CD4-positive, alpha-beta T cell treated with Interferon gamma for 1 hour (primary cell): ENCODE measurements at places on chromosomes 7 and 10.
A peak's percentile ranks its signal among the peaks of the same experiment; 100 is the strongest.

GRCh38 chr7:33666531-33666930, 238.8 kb upstream of the BMPER start:
- no peak for DNase-seq

DNA sequence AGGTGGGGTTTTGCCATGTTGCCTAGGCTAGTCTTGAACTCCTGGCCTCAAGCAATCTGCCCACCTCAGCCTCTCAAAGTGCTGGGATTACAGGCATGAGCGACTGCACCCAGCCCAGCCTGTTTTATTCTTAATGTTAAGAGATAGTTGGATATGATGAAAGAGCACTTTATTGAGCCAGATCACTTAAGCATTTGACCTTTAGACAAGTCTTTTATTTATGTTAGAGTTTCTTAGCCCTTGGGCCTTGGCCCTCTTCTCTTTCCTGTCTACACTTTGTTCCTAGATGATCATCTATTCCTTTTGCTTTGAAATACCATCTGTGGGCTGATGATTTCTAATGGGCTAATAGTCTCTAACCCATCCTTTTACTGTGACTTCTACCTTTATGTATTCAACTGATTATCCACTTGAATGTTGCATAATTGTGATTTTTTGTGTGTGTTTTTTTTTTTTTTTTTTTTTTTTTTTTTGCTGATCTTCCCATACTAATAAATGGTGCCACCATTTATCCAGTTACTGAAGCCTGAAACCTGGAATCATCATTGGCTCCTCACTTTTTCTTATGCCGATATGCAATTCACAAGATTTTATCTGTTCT, 34.8 kb downstream of the BTRC start:
- DNase-seq: no peak

- no peak for DNase-seq
Observed at GRCh38 chr7:14104861-14105260, 115.4 kb upstream of the ETV1 start.

- no peak for DNase-seq
Observed at GRCh38 chr7:2758673-2759616, 70.9 kb downstream of the AMZ1 start.

- DNase-seq: no peak
Observed at GRCh38 chr10:62278441-62278910, 9.8 kb upstream of the RTKN2 start.

- peak; percentile 37 for DNase-seq
Observed at GRCh38 chr7:142796501-142797390, 26.0 kb downstream of the PRSS2 start.

DNA sequence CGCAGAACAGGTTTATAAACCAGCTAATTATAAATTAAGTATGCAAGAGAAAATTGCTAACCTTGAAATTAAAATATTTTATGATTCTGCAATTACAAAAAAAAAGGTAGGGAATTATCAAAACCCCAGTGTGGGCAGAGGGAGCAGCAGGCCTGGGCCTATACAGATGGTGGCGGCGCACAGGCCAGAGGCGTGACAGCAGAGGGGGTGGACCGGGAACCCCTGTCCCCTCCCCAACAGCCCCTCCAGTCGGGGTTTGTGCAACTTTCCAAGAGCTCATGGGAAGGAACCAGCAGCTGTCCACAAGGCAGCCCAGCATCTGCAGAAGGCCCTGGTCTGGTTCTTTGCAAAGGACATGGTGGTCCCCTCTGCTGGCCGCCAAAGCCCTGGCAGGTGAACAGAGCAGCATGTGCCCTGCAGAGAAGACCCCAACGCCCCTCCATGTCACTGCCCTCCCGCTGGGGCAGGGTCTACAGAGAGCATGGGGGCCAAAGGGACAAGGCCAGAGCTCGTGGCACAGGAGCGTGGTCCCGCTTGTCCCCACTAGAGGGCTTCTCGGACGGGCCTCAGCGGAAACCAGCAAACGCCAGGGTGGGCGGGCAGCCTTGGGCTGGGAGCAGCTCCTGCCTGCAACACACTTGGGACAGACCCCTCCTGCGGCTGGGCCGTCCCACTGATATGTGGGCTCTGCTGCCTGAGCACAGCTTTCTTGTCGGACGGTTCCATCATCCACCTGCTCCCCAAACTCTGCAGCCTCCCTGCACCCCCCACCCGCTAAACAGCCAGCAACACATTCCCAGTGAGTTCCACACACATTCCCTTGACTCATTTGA, 75.1 kb downstream of the EBF3 start:
- DNase-seq: no peak

- no peak for DNase-seq
Observed at GRCh38 chr7:122528879-122529481, 169.9 kb downstream of the RNF133 start.

GRCh38 chr7:75817116-75817515, 3.5 kb upstream of the CCL24 start:
- DNase-seq: no peak

- DNase-seq: no peak
Observed at GRCh38 chr7:64515781-64516180, 47.1 kb downstream of the ZNF680 start.

DNA sequence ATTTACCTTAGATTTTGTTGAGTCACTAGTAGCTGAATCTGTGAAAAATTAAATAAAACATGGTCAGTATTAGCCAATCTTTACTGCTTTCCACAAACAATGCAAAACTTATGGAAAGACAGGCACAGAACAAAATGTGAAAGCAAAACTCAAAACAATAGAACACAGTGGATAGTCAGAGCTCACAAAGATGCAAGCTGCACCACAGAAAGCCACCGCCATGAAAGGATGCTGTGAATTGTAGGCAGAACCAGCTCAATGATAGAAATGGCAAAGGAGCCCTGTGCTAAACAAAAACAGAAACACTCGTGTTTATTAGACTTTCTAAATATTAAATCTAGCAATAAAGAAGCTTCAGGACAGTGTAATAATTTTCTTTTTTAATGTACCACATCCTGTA, 134.4 kb downstream of the ARHGAP21 start:
- no peak for DNase-seq

- DNase-seq: no peak
Observed at GRCh38 chr7:11491811-11492210, 340.2 kb downstream of the THSD7A start.

GRCh38 chr7:139587535-139587934, 64.0 kb downstream of the CLEC2L start:
- no peak for DNase-seq

GRCh38 chr7:135859538-135859937, 110.9 kb upstream of the FAM180A start:
- no peak for DNase-seq

DNA sequence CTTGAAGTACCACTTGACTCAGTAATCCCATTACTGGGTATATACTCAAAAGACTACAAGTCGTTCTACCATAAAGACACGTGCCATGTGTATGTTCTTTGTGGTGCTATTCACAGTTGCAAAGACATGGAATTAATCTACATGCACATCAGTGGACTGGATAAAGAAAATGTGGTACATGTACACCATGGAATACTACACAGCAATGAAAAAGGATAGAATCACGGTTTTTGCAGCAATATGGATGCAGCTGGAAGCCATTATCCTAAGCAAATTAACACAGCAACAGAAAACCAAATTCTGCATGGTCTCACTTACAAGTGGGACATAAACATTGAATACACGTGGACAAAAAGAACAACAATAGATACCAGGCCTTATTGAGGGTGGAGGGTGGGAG, 583.4 kb upstream of the CELF2 start:
- DNase-seq: no peak

- DNase-seq: no peak
Observed at GRCh38 chr7:39144420-39144819, 166.7 kb downstream of the POU6F2 start.

DNA sequence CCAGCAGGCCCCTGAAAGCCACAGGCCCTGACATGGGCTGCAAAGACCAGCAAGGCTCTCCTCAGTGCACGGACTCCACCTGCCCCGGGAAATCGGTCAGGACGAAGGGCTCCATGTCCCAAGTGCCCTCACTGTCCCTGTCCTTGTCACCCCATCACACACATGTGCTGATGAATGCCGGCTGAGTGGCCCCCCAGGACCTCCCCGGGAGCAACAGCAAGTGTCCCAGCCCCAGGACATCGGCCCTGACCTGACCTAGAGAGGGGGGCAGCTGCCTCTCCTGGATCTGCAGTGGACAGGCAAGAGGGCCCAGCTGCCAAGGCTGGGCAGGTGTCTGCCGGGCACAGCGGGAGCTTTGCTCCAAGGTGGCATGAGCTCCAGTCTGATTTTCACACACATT, 49.8 kb downstream of the STK32C start:
- DNase-seq: no peak

GRCh38 chr7:148700661-148701064, 2.0 kb downstream of the CUL1 start:
- peak; percentile 17 for DNase-seq

GRCh38 chr10:15780353-15781135, 60.8 kb upstream of the ITGA8 start:
- no peak for DNase-seq
